GM12864 (cell line): ENCODE measurements at places on chromosomes 5 and 9.

DNA sequence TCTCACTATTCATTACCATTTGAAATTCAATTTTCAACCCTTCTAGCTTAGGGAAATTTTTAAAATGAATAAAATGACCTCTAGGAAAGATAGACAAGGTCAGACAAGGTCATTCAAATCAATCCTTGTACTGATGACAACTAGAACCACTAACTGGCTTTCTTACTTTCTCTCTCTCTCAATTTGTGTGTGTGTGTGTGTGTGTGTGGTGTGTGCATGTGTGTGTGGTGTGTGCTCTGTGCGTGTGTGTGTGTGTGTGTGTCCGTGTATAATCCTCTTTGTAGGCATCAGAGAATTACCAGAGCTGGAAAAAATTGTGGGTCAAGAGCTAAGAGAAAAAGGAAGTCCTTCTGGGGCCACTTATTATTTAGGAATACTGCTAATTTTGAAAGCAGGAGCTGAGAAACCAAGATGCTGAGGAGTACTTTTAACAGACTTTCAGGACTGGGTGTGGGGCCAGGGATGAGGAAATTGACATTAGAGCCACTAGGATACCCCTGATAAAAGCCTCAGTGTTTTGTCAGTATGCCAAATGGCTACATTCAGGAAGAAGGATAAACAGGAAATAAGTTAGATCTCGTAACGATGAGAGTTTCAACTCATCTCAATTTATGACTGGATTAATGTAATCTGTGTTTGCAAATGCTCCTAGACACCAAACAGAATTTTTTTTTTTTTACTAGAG, 723.3 kb downstream of the CETN3 start:
- no peak for DNase-seq

DNA sequence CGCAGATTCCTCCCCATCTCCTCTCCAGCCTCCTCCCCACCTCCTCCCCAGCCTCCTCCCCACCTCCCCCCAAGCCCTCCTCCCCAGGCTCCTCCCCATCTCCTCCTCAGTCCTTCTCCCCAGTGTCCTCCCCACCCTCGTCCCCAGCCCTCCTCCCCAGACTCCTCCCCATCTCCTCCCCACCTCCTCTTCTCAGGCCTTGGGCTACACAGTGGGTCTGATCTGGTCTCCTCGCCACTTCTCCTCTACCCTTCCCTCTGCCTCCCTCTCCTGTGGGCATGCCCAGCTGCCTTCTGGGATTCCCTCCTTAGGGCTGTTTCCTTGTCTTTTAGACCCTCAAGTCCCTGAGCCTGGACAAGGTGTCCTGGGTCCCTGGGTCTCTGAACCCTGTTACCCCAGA, 28.3 kb downstream of the CXXC5 start:
- no peak for DNase-seq

DNA sequence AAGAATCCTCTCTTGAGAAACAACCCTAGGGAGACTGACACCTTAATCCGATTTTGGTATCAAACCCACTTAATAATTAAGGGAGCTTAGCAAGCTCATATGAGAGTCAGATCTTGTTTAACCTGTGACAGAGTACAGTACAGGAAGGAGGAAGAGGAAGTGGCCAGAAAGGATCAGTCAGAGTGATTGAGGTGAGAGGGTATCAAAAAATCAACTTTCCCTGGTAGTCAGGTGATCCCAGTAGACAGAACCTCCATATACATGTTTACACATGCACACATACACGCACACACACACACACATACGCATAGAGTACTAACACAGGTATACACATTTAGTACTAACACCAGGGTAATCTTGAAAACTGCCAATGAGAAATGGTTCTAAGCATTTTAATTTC, 56.8 kb downstream of the GLIS3 start:
- DNase-seq, result no peak

DNA sequence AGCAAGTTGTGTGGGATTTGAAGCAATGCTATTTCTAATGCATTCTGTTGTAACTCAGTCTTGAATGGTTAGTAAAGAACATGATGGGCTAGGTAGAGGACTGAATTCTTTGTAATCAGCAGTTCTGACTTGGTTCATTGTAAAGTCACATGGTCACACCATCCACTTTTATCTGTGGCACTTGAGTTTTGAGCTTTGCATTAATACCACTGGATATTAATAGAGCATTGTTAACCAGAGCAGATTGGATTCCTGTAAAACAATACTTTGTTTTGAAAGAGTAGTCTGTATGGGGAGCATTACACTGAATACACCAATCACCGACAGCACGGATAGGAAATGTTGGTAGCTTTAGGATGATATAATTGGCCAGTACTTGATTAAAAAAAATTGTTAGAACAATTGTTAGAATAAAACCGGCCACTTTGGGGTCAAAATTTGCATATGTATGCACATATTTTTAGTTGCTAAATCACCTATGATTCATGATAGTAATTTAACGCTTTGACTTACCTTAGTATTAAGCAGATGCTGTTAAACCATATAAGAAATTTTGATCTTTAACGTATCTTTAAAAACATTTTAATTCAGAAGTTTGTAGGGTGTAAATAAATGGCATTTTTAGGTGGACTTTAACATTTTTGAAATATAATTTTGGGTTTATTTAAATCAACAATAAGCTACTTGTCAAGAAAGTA, 17.4 kb downstream of the SLC12A2 start:
- DNase-seq, result no peak

DNA sequence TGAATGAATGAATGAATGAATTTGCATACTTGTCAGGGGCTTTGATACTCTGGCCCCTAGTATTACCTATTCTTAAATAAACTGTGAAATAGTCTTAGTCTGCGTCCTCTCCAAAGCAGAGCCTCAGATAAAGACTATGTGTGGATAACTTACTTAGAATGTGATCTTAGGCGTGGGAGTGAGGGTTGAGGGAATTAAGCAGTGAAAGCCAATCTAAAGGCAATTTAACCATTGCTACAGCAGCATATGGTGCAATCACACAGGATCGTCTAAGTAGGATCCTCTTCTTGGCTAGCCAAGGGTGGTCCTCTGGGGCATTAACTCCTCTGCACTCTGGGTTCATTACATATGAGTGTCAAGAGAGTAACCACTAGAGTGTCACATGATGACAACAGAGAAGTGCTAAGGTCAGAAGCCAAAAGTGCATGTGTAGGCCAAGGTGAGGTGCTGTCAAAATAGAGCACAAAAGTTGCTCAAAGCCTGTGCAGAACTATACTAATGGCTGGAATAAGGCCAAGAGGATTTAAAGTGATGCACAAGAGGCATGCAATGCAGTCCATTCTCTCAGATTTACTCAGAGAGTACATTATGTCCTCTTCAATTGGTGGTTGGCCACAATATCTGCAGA, 274.4 kb upstream of the SEMA6A start:
- no peak for DNase-seq

DNA sequence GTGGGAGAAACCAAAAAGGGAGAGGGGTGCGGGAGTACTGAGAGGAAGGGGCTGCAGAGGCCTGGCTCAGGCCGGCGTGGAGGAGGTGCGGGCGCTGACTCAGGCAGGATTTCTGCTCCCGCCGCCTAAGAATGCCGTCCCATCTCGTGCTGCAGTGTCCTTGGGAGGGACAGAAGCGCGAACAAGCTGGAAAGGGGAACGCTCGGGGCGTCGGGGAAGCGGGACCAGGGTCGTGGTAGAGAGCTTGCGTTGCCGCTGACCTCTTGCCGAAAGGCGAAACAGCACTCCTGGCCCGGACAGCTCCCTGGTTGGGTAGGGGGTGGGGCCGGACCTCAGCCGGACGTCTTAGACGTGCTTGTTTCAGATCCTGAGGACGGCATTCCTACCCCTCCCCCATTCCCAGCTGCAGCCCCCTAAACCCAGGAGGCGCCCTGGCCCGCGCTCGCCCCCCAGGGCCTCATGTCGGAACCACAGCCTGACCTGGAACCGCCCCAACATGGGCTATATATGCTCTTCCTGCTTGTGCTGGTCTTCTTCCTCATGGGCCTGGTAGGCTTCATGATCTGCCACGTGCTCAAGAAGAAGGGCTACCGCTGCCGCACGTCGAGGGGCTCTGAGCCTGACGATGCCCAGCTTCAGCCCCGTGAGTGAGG, 1.1 kb downstream of the RELL2 start:
- DNase-seq, result no peak

DNA sequence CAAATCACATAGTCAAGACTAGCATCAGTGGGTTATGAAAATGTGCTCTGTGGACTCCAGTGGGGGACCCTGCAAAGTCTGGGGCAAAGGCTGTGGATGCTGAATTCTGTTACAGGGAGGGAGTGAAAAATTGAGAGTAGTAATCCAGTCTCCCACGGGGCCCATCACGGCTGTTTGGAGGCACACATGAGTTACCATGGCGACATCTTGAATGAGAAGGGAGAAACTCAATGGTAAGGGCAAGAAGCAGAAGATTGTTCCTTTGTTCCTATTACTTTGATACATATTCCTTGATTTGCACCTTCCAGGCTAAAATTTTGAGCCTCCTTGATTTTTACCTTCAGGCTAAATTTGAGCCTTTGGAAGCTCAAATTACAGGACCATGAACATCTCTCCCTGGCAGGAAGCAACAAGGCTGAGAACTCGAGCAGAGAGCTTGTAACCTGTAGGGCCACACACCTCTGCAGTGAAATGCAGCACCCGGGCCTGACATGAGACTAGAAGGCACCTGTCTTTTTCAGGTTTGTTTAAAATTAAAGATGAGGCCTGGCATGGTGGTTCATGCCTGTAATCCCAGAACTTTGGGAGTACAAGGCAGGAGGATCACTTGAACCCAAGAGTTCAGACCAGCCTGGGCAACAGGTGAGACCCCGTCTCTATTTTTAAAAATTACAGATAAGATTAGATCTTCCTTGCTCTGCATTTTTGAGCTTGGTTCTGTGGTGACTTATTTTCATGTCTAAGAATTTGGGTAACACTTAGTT, 31.0 kb upstream of the ZFR start:
- no peak for DNase-seq

- DNase-seq, result no peak
These were observed 13.2 kb downstream of the DIPK1B start for GRCh38 chr9:136725612-136726011.

GRCh38 chr5:145943674-145944121, 7.3 kb downstream of the SH3RF2 start:
- DNase-seq, result no peak

GRCh38 chr9:133585481-133586351, 23.5 kb downstream of the FAM163B start:
- DNase-seq, result no peak

DNA sequence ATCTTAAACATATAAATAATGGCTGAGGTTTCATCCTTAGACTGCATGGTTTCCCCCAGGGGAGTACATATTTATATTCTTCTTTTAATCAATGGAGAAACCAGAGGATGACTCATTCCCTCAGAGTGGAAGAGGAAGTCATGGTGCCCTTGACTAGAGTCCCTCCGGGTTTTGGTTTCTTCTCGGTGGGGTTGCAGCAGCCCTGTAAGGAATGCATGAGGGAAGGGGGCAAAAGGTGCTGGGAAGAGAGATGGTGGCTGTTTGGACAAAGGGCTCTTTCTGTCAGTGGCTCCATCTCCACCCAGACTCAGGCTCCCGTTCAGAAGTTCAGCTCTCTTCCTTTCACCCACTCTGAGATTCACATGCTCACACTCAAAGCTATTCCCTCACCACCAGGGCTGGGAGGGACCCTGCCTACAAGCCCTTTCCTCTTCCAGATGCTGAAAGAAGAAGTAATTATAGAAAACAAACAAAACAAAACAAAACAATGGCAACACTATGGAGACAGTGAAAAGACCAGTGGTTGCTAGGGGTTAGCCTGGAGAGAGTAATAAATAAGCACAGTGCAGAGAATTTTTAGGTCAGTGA, 129.8 kb upstream of the IL12B start:
- DNase-seq, result no peak

DNA sequence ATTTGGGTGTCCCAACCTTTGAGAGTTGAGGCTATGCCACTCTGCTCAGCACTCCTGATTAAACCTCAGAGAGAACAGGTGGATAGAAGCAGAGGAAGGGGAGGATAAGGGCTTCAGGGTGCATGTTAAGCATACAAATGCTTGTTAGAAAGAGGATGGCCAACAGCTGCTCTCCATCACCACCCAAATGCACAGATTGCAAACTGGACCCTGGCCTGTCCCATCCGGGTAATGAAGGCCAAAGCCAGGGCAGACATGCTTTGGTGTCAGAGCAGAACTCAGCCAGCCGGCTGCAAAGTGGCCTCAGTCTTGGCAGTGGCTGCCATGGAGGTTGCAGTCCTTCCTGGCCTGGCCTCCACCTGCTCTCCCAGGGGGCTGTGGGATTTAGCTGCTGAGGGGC, 84.3 kb downstream of the SIL1 start:
- no peak for DNase-seq

DNA sequence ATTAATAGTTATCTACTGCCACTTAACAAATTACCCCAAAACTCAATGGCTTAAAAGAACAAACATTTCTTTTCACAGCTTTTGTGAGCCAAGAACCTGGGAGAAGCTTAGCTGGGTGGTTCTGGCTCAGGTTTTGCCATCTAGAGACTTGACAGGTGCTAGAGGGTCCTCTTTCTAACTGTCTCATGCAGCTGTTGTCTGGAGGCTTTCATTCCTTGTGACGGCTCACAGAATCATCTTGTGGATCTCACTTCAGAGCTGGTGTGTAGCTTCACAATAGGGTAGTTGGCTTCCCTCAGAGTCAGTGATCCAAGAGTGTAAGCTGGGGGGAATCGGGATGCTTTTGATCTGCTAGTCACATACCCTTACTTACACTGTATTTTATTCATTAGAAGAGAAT, 81.2 kb upstream of the APC start:
- DNase-seq, result no peak

GRCh38 chr9:127803507-127804352, 1.0 kb downstream of the FPGS start:
- no peak for DNase-seq

DNA sequence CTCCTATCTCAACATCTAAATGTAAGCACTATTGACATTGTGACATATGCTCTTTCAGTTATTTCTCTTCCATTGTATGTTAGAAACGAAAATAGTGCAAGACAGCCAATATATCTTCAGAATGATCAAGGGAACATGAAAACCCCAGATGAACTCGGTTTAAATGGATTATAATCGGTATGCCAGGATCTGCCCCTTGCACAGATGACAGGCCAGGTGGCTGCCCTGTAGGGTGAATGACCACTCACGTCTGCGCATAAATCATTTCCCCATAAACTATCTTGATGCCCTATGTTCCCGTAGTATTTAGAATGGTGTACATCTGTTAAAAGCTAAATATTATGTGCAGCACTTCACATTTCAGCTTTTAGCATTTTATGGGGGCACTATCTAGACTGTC, 69.7 kb upstream of the RANBP3L start:
- no peak for DNase-seq
